ENCODE measurements at places on chromosomes 6 and 20. TPM values are rescaled to one million over a fixed set of nuclear protein-coding genes. Genes with fewer than 3 reads are reported as not detected.

The BPIFB1 gene
- polyA plus RNA-seq, result 0.55 TPM

The SLC52A3 gene
- 0.37 TPM for polyA plus RNA-seq

The GTSF1L gene
- polyA plus RNA-seq, result 0.75 TPM

The C20orf141 gene
- polyA plus RNA-seq, result 1.3 TPM

The BANF2 gene
- 0.25 TPM for polyA plus RNA-seq
